ENCODE measurements at places on chromosomes 2 and 18.

- no peak for DNase-seq
Observed at GRCh38 chr18:54296062-54296461, 26.7 kb downstream of the POLI start.

GRCh38 chr18:31049189-31049588, 6.6 kb upstream of the DSC3 start:
- DNase-seq, result no peak

- DNase-seq, result no peak
Observed at GRCh38 chr2:200042102-200042735, 86.8 kb downstream of the MAIP1 start.

DNA sequence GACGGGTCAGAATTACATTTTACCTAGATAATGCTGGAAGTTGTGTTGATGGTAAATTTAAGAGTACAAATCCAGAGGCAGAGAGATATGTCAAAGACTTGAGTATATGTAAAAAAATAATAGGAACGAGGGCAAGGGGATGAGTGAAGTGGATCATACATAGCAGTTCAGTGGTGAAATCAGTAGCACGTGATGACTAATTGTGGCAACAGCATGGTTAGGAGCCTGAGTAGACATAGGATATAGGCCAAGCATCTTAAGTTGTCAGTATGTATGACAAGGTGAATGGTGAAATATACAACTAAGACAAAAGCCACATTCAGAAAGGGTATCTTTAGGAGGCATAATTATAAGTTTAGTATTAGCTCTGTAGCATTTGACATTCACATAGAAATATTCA, 826.5 kb upstream of the PIK3C3 start:
- DNase-seq, result no peak

DNA sequence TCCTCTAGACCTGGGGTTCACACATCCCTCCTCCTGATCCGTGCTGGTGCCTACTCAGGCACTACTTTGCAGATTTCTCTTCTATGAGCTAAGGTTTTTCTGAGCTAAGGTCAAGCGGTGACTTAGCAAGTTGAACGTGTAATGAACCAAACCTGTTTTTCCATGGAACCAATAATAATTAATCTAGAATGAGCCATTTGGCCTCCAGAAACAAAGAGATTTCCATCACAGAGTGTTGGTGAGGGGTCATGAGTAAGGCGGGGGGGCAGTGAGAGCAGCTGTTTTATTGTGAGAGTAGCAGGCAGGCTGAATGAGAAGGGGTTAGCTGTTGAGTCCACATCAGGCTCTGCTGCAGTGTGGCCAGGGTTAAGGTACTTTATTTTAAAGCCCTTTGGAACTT, 112.0 kb upstream of the FOSL2 start:
- DNase-seq, result no peak

DNA sequence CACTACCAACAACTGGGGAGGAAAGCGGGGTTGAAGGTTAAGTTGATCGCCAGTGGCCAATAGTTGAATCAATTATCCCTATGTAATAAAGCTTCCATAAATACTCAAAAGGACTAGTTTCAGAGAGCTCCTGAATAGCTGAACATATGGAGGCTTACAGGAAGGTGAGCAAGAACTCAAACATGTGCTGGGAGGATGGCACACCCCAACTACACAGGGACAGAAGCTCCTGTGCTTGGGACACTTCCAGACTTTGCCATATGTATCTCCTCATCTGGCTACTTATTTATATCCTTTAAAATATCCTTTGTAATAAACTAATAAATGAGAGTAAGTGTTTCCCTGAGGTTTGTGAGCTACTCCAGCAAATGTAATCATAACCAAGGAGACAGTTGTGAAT, 115.7 kb downstream of the HNMT start:
- DNase-seq, result no peak

DNA sequence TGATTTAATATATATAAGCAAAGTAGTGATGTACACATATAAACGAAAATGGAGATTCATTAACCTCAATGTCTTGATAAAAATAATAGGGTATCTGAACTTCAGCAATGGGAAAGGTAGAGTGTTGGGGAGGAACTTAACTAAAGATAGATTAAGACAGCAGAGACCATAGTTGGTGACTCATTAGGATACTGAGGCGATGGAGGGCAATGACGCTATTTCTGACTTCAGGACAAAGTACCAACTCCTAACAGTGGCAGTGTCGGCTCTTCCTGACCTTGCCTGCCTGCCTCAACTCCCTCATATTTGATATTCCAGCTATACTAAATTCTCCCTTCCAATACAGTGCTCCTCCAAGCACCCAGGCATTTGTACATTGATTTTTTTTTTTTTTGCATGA, 98.6 kb downstream of the CDH2 start:
- no peak for DNase-seq

DNA sequence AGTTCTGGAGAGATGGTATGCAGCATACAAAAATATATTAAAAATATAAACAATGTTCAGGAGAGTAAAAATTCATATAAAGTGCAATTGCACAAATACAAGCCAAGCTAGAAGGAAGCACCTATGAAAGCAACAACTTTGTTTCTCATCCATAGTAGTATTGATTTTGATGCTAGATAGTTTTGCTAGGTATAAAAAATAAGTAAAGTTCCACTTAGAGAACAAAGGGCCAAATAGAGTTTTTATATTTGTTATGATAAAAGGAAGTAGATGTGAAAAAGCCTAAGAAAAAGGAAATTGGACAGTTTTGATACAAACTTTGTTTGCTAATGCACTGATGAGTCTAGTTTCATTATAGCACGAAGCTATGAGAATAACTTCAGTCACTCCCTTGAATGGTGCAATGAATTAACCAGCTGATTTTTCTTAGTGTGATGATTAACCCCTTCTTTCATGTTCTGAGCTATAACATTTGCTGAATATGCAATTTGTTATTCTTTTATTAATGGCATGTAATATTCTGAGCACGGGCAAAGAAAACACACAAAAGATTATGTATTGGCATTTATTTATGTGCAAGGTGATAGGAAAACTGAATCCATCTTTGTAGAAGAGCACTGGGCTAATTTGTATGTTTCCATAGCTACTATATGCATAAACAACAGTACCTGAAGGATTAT, 24.7 kb downstream of the SLC5A7 start:
- no peak for DNase-seq

DNA sequence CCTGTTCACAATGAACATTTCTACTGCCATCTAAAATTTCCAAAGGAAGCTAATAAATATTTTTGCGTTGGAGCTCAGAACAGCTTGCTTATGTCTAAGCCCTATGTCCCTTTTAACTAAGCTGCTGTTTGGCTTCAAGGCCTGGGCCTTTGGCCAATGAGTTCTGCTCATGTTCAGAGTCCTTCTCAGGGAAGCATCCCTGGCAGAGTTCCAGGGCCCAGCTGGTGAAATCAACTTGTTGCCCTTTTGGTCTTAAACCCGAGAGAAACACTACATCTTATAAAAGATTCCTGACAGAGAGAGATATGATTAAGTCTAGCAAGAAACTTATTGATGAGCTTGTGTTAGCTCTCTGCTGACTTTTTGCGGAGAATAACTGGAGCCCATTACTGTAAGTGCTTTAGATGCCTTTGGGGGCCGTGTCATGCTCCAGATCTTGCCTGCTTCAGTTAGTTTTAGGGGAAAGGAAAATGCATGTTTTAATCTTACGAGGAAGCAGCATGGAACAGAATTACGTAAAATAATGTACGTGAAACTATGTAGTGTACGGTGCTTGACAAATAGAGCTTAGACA, 102.5 kb upstream of the NOSTRIN start:
- no peak for DNase-seq

GRCh38 chr2:160322320-160322719, 122.2 kb upstream of the ITGB6 start:
- DNase-seq, result no peak

DNA sequence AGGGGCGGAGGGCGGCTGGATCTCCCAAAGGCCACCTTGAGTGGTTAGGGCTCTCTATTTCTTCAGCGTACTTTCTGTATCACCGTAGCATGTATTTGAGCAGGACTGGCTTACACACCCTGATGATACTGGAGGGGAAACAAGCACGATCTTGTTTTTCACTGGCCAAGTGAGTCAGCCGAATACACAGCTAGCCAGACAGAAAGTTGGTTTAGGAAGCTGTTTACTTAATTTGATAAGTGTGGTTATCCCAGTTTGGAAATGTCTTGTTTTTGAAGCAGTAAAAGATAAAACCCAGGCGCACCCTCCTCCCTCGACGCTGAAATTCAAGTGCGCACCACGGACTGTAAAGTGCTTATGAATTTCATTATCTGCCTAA, 582 bp downstream of the RIOK3 start:
- DNase-seq, result no peak

DNA sequence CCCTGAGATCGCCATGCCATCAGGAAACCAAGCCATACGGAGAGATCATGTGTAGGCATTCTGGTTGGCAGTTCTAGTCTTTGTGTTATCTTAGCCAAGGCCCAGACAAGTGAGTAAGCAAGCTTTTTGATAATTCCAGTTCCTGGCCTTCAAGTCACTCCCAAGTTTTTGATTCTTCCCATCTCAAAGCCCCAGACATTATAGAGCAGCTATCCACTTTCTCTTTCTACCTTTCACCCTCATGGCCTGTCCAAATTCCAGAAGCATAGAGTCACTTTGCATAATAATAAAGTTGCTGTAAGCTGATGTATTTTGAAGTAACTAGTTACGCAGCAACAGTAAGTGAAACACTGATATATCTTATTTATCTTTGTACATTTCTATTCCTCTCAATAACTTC, 26.8 kb upstream of the IL1RL1 start:
- no peak for DNase-seq

DNA sequence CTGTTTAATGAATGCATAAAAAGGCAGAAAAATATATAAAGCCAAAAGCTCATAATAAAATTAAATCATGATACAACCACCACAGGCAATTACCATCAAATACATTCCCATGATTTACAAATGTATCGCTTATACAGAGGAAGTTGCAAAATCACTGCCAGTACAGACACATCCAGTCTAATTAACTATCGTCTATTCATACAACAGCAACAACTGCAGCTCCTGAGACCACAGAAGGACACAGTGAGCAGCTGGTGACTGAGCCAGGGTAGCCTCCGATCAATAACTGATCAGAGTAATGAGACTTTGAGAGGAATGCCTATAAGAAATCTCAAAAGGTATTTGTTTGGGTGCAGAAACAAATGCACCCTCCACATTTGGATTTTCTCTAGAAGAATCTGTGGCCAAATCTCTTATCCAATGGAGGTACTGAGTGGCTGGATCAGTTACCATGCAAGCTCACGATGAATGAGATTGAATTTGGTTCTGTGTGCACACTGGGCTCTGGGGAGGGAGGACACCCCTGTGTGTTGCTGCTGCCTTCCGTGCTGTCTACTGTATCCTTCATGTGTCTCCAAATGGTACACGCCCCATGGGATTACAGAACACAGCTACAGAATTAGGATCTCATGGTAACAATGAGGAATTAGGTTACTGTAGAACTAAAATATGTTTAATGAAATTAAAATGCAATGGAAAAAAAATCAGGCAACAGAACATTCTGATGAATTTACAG, 119.6 kb downstream of the MBP start:
- DNase-seq, result no peak

DNA sequence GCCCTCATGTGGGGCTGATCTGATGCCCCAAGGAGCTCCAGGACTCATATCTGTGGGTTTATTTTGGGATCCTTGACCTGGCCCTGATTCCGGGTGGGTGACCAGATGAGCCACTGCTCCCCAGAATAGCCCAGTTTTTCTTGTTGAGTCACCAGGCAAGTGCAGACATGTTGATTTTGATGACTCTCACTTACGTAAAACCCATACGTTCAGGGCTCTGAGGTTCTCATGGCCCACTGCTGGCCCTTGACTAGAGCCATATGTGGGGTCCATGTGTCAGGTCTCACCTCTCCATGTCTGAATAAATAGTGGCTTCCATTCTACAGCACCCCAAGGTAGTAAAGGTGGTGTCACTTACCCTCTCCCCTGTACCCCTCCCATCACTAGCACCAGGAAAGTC, 41.9 kb downstream of the CDC42EP3 start:
- no peak for DNase-seq

GRCh38 chr18:2986150-2986865, 26.6 kb downstream of the LPIN2 start:
- DNase-seq, result no peak

DNA sequence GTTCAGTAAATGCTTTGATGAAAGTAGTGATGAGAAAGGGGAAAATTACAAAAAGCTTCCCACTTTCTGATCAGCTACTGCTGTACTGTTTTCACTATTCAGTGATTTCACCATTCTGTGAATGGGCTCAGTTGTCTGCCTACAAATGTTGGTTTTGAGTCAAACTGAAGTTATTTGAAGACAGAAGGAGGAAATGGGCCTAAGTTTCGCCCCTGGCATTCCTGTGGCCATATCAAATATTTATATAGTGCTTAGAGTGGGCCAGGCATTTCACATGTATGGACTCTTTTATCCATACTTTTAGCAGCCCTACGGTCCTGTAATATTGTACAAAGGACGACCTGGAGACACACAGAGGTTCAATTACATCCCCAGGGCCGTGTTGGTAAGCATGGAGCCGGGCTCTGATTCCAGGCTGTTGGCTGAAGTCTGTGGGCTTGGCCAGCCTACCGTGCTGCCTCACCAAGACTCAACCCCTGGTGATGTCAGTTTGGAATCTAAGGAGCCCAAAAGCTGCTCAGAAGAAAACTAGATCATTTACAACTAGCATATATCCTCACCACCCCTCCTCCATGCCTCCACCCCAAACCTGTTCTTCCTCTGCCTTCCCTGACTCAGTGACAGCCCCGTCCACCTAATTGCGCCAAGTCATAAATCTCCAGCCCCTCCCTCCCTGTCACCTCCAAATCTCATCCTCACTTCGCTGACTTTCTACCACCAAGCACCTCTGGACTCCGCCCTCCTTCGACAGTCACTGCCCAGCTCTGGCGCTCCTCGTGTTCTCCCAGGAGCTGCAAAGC, 10.1 kb upstream of the GRHL1 start:
- DNase-seq, result no peak

GRCh38 chr2:236940916-236941520, 144.7 kb upstream of the COPS8 start:
- DNase-seq, result no peak

All from stimulated activated CD4-positive, alpha-beta T cell treated with anti-CD3 and anti-CD28 coated beads, Interleukin-4, amount 100 ng/mL, for 4 hours (primary cell).